NCI-H748 treated with DMSO at 0.1 percent for 48 hours (cell line): ENCODE measurements at places on chromosomes 11 and 22.

DNA sequence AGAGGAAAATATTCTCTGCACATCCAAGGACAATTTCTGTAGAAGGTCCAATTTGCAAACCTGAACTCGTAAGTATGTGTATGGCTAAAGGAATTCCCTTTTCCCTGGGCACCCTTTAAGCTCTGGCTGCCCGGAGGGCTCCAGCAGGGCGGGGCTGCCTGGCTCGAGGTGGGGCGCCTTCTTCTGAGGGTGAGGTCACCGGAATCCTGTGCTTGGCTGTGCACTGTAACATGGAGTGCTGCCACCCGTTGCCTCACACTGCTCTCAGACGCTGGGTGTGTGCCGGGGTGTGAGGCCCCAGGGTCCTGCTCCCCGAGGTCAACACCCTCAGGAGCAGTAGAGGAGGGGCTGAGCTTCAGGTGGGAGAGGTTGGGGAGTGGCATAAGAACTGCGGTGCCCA is 61.5 kb downstream of the SYN3 start:
- DNase-seq, result no peak

GRCh38 chr11:23311986-23312940 is 452.0 kb upstream of the CCDC179 start:
- no peak for DNase-seq

- DNase-seq, result no peak
Measured at GRCh38 chr22:36853407-36854099, 7.3 kb upstream of the NCF4 start.

GRCh38 chr22:20418211-20418788 is 19.3 kb downstream of the SCARF2 start:
- peak; percentile 14 for DNase-seq

DNA sequence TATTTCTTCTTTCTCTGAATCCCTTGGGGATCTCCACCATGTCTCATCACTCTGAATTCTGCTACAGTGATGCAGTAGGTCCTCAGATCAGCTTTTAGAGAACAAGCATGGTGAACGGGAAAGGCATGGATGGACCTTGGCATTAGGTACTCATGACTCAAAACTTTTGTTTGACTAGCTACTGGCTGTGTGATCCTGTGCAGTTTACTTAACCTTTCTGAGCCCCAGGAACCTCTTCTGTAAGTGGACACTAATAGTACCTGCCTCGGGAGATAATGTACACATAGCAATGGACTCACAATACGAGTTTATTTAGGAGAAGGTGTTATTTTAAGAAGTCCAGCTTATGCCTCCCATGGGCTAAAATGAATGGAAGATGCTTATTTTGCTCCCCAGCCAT is 184.7 kb upstream of the TBCEL start:
- no peak for DNase-seq

- peak; percentile 50 for DNase-seq
Measured at GRCh38 chr22:50250555-50251476, at the start of gene HDAC10. Gene HDAC10 (minus strand): TSS chr22:50251265. CDS start chr22:50251032, 233 bp downstream.

DNA sequence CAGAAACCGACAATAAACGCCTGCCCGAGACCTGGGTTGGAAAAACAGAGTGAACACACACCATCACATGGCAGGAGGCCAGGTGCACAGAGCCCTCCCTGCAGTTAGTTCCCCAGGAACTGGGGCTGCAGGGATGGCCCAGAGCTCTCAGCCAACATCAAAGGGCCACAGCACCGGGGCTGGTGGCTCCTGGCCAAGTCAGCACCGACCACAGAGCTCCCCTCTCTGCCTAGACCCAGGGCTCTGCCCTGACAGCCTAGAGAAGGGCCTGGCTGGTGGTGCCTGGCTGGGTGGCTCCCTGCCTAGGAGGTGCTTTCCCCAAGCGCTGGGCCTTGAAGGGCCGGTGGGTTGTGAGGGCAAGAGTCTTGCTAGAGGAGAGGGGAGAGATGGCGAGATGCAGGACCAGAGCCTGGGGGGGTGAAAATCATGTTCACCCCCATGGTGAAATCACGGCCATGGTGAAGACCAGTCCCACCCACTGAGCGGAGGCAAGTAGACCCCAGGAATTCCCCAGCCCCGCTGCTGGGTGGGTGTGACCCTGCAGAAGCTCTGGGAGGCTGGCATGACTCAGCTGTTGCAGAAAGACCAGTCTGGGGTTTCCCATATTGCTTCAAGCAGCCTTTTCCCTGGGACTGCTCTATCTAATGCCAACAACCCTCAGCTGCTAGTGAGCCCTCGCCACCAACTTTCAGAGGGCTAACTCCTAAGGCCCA is 7.2 kb upstream of the BID start:
- no peak for DNase-seq

DNA sequence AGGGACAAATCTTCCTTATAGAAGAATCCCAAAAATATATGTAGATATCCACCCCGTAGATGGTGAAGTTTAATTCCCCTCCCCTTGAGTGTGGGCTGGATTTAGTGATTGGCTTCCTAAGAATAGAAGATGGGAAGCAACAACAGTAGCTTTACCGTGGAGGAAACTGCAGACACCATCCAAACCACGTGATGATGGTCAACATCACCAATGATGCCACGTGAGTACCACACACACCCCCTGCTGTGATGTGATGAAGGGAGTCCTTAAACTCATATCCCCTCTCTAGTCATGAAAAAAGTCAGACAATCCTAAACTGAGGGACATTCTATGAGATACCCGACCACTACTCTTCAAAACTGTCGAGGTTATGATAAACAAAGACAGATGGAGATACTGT is 76.4 kb upstream of the SLC22A12 start:
- DNase-seq, result no peak

DNA sequence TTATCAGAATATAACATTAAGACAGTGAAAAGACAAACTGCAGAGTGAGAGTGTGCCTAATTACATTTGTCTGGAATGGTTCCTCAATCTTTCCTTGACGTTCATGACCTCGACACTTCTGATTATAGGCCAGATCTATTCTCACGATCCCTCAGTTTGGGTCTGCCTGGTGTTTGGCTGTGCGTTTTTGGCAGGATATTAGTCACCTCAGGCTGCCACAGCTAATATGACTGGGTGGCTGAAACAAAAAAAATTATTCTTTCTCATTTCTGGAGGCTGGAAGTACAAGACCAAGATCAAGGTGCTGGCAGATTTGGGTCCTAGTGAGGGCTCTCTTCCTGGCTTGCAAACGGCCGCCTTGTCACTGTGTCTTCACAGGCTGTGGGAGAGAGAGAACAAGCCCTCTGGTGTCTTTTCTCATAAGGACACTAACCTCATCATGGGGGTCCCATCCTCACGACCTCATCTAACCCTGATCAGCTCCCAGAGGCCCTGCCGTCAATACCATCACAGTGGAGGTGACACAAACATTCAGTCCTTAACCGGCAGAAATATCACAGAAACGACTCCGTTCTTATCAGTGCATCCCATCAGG is 23.2 kb downstream of the IFITM10 start:
- no peak for DNase-seq

DNA sequence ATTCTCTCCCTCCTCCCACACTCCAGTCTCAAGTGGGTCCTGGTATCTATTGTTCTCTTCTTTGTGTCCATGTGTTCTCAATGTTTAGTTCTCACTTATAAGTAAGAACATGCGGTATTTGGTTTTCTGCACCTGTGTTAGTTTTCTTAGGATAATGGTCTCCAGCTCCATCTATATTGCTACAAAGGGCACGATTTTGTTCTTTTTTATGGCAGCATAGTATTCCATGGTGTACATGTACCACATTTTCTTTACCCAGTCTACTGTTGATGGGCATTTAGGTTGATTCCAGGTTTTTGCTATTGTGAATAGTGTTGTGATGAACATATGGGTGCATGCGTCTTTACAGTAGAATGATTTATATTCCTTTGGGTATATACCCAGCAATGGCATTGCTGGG is 4.2 kb upstream of the INCENP start:
- no peak for DNase-seq

- no peak for DNase-seq
Measured at GRCh38 chr11:108223348-108224149, 682 bp downstream of the ATM start.

- DNase-seq, result no peak
Measured at GRCh38 chr11:129210831-129211181, 18.7 kb upstream of the ARHGAP32 start.

DNA sequence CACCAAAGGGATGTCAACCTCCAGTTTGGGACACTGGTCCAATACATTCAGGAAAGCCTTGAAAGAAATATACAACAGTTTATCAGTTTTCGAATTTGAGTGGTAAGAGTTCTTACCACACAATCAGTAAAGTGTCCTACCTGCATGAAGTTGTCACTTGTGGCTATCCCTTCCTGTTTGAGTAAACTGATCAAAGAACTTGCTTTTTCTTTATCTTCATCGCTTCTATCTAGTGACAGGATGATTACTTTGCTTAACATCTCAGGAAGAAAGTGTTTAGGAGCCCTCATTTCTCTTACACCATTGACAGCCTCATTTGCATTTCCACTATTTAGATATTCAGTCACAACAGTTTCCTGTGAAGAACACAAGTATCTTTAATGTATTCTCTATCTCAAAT is 8.4 kb downstream of the EIF4G2 start:
- no peak for DNase-seq

DNA sequence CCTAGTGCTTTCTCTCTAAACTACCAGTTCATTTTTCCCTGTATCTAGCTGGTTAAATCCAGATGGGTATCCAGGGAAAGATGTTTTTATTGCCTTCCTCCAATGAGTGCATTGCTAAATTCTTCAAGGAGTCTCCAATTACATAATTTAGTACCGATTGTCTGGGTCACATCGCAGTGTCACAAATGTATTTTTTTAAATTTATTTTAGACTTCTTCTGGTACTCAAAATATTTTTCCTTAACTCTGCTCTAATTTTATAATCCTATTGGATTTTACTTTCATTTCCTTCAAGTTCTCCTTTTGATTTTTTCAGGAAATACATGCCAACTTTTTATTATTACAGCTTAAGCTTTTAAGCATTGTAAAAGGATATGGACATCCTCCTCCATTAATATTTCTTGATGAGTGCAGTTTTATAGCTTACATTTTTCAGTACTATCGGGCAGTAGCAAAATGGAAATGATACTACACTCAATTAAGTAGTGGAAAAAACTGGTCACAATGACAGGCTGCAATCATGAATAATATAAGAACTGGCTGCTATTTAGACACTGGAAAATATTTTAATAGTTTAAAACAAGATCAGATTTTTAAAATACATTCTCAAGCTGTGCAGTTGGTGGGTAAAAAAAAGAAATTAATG is 20.3 kb downstream of the BBOX1 start:
- DNase-seq, result no peak

- DNase-seq, result no peak
Measured at GRCh38 chr11:57552479-57552878, 15.0 kb downstream of the UBE2L6 start.

- no peak for DNase-seq
Measured at GRCh38 chr11:85889676-85890579, 34.7 kb downstream of the CCDC83 start.

DNA sequence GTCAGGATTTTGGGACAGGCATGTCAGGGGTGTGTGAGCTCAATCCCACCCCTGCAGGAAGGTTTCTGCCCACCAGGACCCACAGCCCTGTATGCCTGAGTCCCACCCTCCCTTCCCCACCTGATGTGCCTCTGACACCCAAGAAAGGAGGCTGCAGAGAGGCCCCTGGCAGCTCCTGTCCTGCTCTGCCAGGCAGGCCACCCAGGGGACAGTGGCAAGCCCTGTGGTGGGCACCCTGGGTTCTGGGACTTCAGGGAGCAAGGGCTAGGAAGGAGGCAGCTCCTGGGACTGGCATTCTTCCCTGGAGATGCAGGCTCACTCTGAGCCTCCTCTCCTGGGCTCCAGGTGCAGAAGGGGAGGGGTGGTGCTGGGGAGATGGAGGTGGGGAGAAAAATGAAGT is 234.5 kb upstream of the B3GAT1 start:
- DNase-seq, result no peak

GRCh38 chr11:29161191-29161590 is 855.6 kb downstream of the KCNA4 start:
- DNase-seq, result no peak

- no peak for DNase-seq
Measured at GRCh38 chr11:82815406-82815805, 81.7 kb upstream of the FAM181B start.

DNA sequence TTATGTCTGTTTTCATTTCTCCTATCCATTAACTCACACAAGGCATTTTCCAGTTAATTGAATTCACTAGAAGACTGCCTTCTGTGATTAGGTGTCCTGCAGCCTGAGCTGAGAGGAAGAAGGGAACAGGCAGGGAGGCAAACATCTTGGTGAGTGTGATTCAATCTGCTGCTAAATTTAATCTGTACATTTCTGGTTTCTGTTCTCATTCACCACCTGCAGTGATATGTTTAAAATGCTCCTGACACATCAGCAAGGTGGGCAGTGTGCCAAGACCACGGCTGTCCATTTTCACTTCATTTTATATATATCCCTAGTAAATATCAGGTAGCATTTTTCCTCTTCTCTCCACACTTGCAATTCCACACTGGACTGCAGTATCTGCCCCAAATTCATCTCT is 416.5 kb downstream of the TMEM135 start:
- no peak for DNase-seq

DNA sequence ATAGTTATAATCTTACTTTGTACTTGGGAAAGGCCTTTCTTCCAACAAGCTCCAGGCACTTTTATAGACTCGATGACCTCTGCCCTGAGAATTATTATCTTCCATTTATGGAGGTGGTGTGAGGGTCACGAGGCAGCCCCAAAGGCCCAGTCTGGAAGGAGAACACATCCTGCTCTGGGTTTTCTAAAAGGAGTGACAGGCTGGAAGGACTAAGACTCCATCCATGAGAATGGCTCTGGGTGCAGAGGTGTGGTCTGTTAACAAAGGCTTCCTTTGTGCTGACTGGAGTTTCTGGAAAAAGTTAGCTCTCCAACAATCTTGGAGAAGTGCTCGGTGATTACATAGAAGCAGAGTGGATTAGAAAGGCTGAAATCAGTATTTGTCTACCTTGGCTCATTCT is 74.7 kb upstream of the SESN3 start:
- DNase-seq, result no peak

- DNase-seq, result no peak
Measured at GRCh38 chr22:43922123-43922522, 1.5 kb upstream of the PNPLA3 start.

DNA sequence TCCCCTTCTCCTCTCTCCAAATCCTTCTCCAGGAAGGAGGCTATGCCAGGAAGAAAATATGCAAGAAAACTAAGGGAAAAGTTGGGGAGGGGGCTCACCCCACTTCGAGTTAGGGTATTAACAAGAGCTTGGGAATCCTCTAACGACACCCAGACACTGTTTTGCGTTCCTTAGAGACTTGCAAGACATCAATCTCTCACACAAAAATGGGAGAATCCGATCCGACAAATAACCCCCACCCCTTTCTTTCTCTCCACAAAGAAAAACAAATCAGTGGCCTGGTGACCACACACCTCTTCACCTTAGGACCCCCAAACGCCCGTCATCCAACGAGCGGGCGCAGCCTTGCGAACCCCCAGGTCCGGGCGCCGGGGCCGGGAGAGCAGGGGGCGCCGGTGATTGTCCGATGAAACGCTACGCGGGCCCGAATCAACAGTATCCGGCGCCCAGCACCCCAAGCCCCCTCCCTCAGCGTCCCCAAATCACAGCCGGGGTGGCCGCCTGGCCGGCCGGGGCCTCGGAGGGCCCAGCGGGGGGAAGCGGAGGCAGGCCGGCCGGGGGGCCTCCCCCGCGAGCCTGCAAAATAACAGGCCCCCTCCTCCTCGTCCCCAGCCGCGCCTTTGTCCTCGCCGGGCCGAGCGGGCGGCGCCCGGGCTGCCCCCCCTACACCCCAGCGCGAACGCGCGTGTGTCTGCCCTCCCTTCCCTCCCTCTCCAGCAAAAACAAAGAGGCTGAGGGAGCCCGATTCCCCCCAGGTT is 690 bp downstream of the CSNK1E start:
- no peak for DNase-seq

- no peak for DNase-seq
Measured at GRCh38 chr22:45481661-45482060, 21.0 kb upstream of the FBLN1 start.

- DNase-seq, result no peak
Measured at GRCh38 chr11:117230286-117230961, 1.4 kb downstream of the PCSK7 start.
